ENCODE measurements at places on chromosomes 16 and 17.

DNA sequence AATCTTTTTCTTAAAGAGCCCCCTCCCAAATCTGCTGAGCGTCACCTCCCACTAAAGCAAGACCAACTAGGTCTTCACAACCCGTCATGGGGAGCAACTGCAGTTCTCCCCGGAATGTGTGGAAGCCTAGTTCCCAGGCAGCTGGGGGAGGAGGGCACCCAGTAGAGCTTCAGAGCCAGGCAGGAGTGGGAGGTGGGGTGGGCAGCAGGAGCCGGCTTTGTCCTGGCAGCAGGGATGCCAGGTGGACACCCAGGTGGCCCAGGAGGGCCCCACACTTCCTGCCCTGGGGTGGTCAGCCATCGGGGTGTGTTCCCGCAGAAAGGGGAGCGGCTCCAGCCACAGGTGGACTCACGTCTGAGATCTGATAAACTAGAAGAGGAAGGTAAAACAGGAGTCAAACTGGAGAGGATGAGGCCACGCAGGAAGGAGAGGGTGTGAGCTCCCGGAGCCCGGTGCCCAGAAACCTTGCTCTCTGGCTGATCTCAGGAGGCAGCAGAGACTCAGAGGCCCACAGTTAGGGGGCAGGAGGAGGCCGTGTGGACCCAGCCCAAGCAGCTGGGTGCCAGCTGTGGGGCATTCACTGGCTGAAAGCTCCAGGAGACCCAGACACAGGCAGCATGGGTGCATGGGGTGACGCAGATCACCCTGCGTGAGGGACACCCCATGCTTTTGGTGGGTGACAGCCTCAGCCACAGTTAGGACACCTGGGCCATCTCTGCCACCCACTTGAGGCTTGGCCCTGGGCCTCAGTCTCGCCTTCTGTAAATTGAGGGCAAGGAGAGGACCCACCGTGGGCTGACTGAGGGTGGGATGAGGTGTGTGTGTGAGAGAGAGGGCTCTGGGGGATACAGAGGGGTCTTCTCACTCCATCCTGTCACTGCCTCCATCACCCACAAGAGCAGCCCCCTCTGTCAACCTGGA lies 260.8 kb upstream of the TNRC6C start:
- DNase-seq = no peak

- peak; percentile 55 for DNase-seq
Observed at GRCh38 chr17:67602974-67603373, 114.8 kb upstream of the NOL11 start.

- peak; percentile 55 for DNase-seq
Observed at GRCh38 chr16:30957456-30958174, at the start of gene SETD1A. Gene SETD1A, plus strand, starts transcription at chr16:30957754. Its CDS starts 978 bp downstream, at chr16:30958732.

GRCh38 chr16:55242667-55243066 lies 81.3 kb upstream of the IRX6 start:
- DNase-seq = no peak

GRCh38 chr16:24758373-24758772 lies 28.9 kb downstream of the TNRC6A start:
- no peak for DNase-seq

DNA sequence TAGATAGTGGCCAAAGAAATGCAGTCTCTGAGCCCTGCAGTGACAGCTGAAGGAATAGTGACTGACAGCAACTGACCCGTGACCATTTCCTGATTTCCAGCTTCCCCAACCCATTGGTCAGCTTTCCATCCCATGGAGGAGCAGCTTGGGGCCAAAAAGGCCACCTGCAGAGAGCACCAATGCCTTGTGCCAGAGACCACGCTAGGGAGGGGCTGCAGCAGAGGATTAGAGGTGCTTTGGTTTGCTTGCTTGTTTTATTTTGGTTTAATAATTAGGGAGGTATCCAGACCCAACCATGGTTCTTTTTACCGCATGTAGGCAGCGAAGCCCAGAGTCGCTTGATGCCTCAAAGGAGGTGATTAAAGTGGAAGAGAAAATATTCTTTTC lies 61.3 kb upstream of the SIAH1 start:
- DNase-seq = no peak

GRCh38 chr16:75010427-75010826 lies 11.6 kb downstream of the ZNRF1 start:
- no peak for DNase-seq

DNA sequence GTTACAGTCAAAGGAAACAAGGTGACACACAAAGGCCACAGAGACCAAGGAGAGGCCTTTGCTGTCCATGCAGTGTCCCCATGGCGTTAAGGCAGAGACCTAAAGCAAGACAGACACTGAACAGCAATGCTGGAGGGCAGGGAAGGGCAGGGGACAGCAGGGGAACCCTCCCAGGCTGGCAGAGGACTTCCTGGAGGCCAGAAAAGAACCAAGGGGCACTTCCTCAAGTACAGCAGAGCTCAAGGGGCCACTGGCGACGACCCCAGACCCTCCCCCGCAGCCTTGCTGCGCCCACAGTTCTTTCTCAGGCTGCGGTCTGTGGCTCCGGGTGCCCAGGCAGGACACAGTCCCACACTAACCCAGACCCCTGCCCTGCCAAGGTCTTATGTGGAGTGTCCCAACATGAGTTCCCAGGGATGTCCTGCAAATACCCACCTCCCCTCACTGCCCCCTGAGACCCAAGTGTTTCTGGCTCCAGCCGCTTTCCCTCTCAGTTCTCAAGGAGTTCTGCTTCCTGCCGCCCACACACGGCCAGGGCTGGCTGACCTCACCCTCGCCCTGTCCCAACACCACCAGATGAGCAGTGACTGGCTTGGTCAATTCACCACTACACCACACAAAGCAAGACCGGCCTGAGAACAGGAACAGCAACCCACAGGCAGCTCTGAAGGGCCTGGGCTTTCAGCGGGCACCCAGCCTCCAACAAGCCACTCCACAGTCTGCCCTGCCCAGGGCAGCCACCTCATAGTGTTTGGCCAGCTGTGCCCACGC lies 4.2 kb downstream of the CLCN7 start:
- no peak for DNase-seq
